ENCODE measurements at places on chromosomes 3 and 15.

- no peak for DNase-seq
These were observed 348.8 kb upstream of the ZNF717 start for GRCh38 chr3:76134166-76134565.

- DNase-seq = peak; percentile 93
These were observed 72.6 kb upstream of the ZBED2 start for GRCh38 chr3:111667621-111668239.

GRCh38 chr3:196634224-196634623 is 5.3 kb upstream of the NRROS start:
- no peak for DNase-seq

DNA sequence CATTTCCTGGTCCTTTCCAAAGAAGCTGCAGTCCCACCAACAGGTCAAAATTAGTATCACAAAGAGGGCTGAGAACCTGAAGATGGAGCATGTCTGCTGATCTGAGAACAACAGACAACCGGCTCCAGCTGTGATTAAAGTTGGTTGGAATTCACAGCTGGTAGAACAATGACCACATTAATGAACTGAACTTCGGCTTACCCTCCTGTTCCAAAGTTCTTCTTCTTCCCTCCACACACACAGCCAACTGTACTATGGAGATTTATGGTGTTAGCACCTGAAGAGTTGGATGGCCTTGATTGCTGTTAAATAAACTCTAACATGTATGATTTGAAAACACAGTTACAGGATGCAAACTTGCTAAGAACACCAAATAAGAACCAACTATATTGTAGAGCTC is 27.4 kb upstream of the ROPN1 start:
- no peak for DNase-seq

GRCh38 chr3:114642951-114643741 is 349.3 kb downstream of the TIGIT start:
- no peak for DNase-seq

DNA sequence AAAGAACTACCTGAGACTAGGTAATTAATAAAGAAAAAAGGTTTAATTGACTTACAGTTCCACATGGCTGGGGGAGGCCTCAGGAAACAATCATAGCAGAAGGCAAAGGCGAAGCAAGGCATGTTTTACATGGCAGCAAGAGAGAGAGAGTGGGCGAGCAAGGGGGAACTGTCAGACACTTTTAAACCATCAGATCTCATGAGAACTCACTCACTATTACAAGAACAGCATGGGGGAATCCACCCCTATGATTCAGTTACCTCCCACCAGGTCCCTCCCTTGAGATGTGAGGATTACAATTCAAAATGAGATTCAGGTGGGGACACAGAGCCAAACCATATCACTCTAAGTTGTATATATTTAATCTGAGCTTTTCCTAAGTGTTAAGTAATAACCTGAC is 79.0 kb upstream of the MLF1 start:
- DNase-seq = no peak

- DNase-seq = no peak
These were observed 38.9 kb downstream of the C3orf85 start for GRCh38 chr3:109175411-109175810.

- DNase-seq = no peak
These were observed 557.5 kb downstream of the GOLGA6L6 start for GRCh38 chr15:19984101-19984500.

- DNase-seq = no peak
These were observed 115.9 kb downstream of the NEK11 start for GRCh38 chr3:131142580-131142979.

DNA sequence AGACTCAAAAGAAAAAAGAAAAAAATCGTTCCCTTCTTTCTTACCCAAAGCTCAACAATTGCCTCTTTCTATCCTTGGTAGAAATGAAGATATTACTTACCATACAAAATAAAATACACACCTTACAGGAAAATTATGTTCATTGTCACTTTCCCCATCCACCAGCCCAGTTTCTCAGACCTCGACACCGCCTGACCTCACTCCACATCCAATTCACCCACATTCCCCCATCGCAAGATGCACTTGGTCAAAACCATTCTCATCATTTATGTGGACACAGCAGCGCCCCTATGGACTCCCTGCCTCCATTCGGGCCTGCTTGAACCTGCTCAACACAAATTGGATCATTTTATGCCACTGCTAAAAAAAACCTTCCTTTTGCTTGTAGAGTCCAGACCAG is 7.0 kb downstream of the ANPEP start:
- no peak for DNase-seq

- DNase-seq = no peak
These were observed 36.1 kb upstream of the SPESP1 start for GRCh38 chr15:68894208-68894607.

DNA sequence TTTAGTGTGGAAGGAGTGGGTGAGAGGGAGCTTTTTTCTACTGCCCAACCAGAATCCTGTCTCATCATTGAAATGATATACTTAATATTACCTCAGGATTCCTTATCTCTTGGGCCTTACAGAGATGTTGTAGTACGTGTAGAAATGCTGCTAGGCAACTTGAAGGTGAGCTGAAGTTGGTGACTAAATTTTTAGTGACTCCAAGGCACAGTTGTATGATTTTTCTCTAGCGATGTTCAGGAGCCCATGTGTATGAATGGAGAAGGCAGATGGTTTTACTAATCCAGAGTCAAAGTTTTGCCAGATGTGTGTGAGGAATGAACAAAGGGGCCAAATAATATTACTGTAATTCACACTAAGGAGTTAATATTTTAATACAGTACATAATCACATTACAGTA is 42.8 kb upstream of the TEX9 start:
- DNase-seq = no peak

DNA sequence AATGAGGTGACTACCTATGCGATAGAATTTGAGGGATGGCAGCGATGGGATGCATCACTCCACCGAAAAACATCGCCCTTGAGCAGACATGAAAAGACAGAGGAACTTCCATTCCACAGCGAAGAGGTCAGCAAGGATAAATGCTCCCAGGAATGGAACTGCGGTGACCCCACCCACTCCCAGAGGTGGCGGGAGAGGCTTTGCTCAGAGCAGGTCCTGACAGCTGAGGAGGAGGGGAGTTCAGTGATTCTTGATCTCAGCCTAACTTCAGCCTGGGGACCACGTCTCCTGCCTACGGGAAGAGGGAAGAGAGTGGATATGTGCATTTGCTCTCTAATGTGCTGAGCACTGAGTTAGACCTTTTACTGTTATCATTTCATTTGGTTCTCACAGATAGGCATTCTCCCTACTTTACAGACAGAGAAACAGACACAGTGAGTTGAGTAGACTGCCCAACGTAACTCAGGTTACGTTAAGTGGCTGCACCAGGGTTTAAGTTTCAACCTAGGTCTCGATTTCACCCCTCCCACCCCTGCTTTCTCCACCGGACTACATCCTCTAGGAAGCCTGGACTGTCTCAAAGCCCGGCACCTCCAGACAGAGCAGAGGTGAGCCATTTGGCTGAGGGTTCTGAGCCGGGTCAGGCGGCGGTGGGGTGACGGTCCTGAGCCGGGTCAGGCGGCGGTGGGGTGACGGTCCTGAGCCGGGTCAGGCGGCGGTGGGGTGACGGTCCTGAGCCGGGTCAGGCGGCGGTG is 170.0 kb downstream of the RAB11A start:
- no peak for DNase-seq

GRCh38 chr15:74231475-74231874 is 4.7 kb upstream of the CCDC33 start:
- no peak for DNase-seq

DNA sequence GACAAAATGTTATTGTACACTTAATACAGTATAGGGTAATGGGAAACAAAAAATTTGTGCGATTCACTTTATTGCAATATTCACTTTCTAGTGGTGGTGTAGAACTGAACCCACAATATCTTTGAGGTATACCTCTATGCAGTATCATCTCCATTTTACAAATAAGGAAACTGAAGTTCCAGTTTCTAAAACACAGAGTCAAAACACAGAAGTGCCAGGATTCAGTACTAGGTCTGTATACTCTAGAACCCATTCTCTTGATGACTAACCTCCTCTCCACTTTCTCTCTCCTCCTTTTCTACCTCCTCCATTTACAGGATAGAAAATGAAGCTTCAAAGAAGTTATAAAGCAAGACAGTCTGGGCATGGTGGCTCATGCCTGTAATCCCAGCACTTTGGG is 62.2 kb downstream of the MB21D2 start:
- no peak for DNase-seq

DNA sequence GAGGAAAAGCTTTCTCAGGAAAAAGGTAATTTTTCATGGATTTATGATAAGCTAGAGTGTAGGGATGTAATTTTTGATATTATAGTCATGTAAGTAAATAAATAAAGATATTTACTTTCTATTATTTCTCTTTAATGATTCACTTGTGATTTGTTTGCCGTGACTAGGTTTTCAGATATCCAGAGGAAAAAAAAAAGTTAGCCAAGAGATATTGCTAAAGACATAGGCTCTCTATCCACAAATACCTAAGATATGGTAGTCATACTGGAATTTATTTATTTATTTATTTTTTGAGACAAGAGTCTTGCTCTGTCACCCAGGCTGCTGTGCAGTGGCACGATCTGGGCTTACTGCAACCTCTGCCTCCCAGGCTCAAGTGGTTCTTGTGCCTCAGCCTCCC is 59.9 kb downstream of the AP4E1 start:
- DNase-seq = no peak

- DNase-seq = no peak
These were observed 369.8 kb downstream of the TBC1D5 start for GRCh38 chr3:17372362-17373210.

DNA sequence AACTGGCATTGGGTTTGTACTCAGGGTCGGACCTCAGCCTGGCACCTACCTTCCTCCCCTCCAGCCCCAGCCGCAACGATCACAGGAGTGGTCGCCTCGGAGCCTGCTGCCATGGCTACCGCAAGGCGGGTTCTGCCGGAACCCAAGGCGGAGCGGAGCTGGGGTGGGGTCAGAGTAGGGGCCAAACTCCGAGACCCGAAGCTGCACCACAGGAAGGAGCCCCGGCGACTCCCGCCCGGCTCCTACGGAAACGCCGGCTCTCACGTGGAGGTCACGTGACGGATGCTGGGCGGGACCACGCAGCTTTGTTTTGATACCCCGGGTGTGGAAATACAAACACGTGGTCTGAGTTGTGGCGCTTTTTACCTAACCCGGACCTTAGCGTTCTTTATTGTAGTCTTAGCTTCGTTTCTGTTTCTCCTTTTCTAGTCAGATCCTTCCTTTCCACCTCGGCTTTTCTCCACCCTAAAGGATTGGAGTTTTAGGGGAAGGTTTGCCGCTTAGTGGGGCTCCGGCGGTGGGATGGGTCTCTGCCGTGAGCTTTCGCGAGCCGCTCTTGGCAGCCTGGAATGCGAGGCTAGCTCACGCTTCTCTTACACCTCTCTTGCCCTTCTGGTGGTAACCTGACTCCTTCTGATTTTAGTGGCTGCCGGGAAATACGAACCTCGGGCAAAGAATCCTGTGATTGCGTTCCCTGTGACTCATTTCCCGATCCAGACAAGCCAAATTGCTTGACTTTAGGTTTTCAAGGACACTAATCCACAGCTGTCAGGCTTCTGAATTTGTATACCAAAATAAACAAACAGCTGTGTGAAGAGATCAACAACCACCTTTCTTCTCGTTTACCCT is at the start of gene HSPBAP1:
HSPBAP1 (minus strand) TSS at position 264 of the 849 bp plus-strand sequence; CDS start at position 113, 151 bp downstream.
- DNase-seq = peak; percentile 78

- no peak for DNase-seq
These were observed 18.9 kb upstream of the GOLGB1 start for GRCh38 chr3:121768452-121768851.

DNA sequence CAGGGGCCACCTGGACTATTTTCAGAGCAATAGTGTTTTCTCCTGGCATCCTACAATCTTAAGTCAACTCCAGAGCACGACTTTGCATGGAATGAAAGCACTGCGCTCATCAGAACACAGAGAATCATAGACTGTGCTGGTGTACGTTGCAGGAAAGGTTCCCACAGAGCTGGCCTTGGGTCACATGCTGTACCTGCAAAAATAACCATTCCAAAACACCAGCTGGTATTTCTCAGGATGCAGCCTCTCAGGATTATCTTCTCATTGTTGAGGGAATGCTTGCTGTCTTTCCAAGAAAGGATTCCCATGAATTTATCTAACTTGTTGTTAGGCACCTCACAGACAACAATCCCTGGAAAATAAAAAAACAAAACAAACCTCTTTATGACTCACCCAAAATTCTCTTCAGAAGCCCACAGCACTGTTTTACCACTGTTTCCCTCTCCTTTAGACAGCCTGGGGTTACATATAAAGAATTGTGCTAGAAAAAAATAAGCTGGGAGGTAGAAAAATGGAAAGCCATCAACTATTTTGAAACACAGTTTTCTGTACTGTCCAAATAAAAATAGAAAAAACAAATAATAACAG is 131.7 kb downstream of the ATP8B4 start:
- no peak for DNase-seq

- DNase-seq = no peak
These were observed 346.1 kb downstream of the AGBL1 start for GRCh38 chr15:86425746-86426145.

GRCh38 chr3:67059443-67059842 is 61.3 kb downstream of the KBTBD8 start:
- DNase-seq = no peak

GRCh38 chr15:97959724-97960363 is 659 bp upstream of the ARRDC4 start:
- DNase-seq = no peak

GRCh38 chr15:76517910-76518309 is 181.3 kb downstream of the ISL2 start:
- no peak for DNase-seq

DNA sequence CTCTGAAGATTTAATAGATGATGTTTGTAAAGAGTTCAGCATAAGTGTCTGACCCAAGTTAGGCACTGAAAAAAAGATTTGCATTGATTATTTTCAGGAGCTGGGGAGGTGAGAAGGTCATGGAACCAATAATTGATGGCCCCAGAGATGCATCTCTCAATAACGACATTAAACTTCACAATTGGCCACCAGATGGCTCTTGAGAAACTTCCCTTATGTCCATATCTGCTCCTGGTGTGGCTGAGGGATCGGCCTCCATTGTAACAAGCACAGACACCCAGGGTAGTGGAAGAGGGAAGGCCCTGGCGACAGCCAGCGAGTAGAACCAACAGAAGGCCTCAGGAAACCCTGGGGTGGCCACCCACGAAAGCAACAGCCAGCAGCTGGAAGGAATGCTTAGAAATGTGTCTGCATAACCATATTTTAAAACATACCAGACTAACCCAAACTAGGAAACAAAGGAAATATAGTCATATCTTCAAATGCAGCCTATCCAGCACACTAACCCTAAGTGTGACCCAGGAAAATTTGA is 536.7 kb downstream of the SOX2 start:
- no peak for DNase-seq

DNA sequence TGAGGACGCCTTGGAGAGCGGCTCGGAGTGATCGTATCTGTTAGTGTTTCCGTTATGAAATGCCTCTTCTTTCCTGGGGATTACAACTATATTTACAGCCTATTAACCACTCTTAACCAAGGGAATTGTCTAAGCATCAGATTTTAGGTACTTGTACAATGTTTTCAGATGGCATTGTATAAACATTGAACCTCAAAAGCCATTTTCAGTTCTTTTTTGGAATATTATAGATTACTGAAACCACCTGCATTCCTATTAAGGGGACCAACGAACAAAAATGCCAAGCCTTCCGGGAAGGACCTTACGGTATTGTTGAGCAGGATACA is 1.1 kb downstream of the NEO1 start:
- DNase-seq = no peak
